ENCODE measurements at places on chromosomes 11 and 22.

GRCh38 chr22:32917577-32918354, 116.3 kb downstream of the TIMP3 start:
- no peak for DNase-seq

GRCh38 chr11:45750439-45750838, 54.5 kb upstream of the SLC35C1 start:
- no peak for DNase-seq

DNA sequence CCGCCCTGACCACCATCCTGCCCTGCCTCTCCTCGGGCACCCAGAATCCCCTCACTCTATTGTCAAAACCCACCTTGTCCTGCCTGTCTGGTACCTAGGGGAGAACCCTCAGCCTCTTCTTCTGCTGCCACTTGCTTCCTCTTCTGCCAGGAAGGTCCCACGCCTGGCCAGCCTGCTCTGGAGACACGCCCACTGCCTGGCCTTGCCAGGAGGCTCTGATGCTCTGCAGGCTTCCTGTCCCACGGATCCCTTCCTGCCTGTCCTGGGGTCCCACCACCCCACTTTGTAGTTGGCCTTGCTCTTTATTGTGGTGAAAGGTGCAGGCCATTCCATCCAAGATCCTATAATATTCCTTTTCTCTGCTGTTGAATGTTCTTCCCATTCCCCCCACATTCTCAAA, 63.4 kb downstream of the BMAL1 start:
- no peak for DNase-seq

DNA sequence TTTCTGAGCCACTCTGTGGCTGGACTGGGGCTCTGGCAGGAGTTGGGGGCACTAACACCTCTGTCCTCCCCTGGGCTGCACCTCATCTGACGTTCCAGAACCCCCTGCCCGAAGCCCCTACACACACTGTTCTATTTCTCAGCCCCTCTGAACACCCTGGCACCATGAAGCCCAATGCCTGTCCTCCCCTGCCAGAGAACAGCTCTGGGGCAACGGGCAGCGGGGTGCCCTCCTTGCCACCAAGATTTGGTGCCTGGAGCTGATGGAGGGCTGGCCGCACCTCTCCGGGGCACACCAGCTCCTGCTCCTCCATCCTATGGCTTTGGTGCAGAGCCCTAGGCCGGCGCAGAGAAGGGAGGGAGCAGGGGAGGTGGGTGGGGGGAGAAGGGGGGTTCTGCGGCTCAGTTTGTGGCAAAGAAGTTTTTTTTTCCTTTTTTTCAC, 16.3 kb downstream of the DUSP8 start:
- no peak for DNase-seq

DNA sequence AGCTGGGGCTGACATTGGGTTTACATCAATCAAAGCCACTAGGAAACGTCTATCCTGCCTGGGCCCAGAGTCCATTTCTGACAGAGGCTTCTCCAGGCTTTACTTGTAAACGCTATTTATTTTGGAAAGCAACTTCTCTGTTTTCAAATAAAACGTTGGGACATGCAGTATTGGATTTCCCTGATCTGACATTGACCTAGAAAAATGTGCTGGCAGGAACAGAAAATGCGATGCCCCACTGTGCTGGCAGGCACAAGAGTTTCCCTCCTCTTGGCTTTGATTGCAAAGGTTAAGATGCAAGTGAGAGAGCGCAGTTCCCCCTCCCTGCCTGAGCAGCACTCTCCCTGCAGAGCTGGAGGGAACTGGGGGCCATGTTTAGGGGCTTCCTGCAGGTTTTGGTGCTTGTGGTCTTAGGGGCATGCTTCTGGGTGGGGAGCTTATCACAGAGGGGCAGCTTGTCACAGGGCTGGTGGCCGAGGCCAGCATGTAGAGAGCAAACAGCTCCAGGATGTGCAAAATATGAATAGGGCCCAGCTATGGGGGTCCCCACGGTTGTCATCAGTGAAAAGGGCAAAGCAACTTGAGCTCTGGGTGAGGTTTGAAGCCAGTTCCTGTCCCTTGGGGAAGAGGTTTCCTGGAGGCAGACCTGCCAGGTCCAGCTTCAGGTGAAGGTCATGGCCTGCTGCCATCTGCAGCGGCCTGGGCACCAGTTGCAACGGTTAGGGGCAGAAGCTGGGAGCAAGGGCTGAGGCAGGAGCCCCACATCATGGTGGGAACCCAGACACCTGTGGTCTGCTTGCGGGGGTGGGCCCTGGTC, 42.3 kb upstream of the DKK3 start:
- no peak for DNase-seq

GRCh38 chr22:26428515-26429457, at the start of gene ASPHD2:
Gene ASPHD2, plus strand, starts transcription at chr22:26429260. Its CDS starts 4,356 bp downstream, at chr22:26433616.
- peak; percentile 62 for DNase-seq

GRCh38 chr11:5473921-5474320, 14.6 kb upstream of the OR52D1 start:
- no peak for DNase-seq

GRCh38 chr11:118689503-118689851, 10.0 kb upstream of the TREH start:
- no peak for DNase-seq

DNA sequence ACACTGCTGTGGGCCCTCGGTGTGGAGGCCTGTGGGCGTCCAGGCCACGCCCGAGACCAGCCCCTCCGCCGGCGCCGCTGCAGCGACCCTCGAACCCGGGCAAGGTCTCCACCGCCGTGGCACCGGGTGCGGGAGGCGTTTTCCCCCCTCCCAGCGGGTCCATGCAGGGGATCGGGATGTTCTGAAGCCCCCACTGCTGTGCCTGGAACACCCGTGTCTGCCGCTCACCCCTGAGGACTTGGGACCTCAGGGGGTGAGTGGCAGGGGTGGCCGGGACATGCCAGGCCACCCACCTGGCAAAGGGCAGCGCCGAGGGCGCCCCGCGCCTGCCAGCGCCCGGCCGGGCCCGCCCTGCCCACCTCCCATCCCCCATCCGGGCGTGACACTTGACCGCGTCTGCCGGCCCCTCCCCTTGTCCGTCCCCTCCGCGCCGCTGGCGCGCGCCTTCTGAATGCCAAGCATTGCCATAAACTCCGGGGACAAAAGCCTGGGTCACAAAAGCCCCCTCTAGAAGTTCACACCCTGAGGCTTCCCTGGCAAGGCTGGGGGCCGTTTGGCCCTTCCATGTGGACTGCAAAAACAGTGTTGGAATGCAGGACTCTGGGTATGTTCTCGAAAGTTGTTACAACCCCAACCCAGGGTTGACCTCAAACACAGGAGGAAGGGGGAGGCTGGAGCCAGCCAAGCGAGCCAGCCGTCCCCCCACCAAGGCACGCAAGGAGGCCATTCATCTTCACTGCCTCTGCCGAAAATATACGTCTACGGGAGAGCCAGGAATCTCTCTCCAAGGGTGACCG, 819 bp upstream of the KCNQ1OT1 start:
- DNase-seq: peak; percentile 20

- DNase-seq: peak; percentile 42
These were observed 8.4 kb downstream of the FAM118A start for GRCh38 chr22:45318168-45318557.

DNA sequence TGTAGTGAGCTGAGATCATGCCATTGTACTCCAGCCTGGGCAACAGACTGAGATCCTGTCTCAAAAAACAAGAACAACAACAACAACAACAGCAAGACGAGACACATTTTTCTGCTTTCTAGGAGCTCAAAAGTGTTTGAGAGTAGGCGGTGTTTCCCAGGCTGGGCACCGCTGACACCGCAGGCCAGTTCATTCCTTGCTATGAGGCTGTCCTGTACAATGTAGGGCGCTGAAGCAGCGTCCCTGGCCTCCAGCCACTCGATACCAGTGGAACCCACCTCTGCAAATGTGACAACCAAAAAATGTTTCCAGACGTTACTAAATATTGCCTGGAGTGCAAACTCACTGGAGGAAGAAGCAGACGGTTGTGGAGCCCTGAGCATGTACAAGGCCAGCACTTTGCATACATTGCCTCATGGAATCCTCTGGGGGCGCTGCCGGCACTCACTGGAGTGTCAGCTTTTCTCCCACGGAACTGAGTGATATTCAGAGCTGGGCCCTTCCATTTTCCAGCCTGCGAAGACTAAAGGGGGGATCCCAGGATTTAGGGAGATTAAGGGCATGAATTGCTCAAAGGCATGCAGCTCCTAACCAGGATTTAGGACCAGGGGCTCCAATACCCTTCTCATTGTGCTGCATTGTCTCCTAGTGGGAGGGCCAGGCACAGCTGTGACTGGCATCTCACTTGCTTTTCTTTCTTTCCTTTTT, 5.8 kb upstream of the MIEF1 start:
- no peak for DNase-seq

GRCh38 chr22:48498526-48499331, 1328.9 kb downstream of the BRD1 start:
- DNase-seq: no peak

DNA sequence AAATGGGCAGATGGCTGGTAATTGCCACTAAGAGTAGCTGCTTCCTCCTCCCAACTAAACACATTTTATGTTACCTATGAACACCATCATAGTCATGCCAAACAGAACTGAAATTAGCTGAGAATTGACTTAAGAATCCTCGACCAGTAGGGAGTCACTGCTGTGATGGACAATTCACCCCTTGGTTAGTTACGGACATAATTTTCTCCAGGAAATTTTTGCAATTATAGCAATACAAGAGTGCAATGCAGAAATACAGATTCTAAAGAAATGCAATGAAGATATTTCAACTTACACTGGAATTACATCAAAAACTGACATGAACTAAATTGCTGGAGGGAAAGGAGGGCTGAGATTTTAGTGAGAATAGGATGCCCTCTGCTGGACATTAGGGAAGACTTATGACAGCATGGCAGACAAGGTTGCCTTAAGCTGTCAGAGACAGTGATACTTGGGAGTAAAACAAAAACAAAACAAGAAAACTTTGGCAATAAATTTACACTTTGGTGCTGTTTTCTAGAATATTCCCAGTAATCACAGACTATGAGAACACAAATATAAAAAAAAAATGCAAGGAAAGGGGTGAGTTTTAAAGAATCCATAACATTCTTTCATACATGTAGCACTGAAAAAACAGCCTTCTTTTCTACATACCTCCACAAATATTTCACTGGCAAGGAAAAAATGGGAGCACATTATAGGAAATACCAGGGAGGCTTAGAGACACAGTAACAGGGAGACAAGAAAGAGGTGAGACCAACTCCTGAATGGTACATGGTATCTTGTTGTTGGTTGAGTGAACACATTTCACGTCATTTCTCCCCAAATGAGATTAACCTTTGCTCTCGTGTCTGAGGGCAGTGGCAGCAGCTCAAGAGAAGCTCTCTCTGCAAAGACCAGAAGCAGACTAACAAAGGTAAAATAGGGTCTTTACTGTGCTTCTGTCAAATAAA, 11.2 kb upstream of the PPP2R1B start:
- DNase-seq: peak; percentile 57

- no peak for DNase-seq
These were observed 78.8 kb downstream of the TSPAN18 start for GRCh38 chr11:44805596-44805995.

GRCh38 chr22:21978564-21979386, 3.8 kb downstream of the TOP3B start:
- no peak for DNase-seq

DNA sequence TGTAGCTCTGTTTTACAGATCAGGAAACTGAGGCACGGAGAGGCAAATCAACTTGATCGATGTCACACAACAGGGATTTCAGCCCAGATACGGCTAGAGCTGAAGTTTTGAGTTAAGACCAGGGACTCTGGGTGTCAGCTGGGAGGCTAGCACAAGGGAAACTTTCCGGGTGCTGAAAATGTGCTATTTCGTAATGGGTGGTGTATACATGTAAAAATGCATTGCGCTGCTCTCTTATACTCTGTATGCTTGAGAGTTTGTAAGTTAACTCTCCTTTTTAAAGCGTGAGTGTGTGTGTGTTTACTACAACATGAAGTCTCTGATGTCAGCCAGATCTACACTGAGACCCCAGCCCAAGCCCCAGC, 227.6 kb downstream of the MN1 start:
- DNase-seq: no peak
